Cerebellar cortex (tissue), 1 donor: ENCODE measurements at places on chromosomes 5 and 9.

DNA sequence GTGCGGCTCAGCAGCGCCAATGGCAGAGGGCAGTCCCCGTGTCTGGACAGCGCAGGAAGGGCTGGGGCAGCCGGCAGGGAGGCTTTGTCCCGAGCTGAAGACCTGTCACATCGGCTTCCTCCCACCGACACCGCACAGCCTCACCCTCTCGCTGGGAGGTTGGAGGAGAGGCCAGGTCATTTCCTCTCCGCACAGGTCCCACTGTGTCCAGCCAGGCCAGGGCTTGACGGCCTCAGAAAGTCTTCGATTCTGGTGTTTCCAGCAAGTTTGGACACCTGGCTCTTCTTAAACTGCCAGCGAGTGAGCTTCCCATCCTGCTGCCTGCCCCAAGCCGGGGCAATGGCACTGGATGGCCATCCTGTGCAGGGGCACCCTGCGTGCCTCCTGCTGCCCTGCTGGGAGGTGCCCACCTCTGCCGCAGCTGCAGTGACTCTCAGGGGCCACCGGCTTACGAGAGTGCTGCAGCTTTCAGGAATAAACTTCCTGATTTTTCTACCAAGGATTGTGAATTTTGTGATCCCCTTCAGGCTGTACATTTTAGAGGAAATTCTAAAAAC, 33.9 kb downstream of the AHRR start:
- DNase-seq: no peak

- no peak for DNase-seq
These were observed 52.5 kb upstream of the SEMA6A start for GRCh38 chr5:116626945-116627679.

GRCh38 chr9:129939431-129939830, 103.6 kb downstream of the FNBP1 start:
- DNase-seq: peak; percentile 88

DNA sequence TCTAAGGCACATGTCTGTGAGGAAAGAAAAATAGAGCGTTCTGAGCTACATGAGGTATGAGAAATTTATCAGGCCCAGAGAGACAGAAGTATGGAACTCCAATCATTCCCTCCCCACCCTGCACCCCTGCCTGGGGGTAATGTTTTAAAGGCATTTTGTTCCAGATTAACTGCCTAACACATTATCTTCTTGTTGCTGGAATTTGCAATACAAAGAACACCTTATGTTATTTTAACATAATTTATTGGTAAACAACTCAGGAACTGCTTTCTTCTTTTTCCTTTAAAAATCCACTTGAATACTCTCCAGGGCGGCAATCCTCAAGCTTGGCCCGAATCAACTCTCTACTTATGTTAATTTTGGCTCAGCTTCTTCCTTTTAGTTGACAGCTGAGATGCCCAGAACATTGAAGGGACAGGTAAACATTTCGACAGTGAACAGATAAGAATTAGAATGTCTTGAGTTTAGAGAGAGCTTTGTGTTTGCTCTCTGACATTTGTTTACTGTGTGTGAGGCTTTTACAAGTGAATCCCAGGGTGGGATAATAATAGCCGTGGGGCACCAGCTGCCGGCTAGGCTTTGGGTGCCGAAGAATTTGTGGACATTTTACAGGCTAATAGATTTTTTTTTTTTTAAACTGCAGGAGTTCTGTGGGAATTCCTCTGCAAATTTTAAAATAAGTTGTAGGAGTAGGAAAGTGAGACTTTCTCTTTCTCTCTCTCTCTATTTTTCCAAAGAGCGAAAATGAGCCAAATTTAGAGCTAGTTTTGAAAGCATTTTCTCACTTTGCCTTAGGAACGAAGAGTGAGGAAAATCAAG, 96.4 kb upstream of the TAF11L2 start:
- DNase-seq: no peak

GRCh38 chr9:95607507-95607906, 90.7 kb upstream of the PTCH1 start:
- DNase-seq: no peak

GRCh38 chr5:92409134-92409533, 1026.0 kb upstream of the ARRDC3 start:
- DNase-seq: no peak

DNA sequence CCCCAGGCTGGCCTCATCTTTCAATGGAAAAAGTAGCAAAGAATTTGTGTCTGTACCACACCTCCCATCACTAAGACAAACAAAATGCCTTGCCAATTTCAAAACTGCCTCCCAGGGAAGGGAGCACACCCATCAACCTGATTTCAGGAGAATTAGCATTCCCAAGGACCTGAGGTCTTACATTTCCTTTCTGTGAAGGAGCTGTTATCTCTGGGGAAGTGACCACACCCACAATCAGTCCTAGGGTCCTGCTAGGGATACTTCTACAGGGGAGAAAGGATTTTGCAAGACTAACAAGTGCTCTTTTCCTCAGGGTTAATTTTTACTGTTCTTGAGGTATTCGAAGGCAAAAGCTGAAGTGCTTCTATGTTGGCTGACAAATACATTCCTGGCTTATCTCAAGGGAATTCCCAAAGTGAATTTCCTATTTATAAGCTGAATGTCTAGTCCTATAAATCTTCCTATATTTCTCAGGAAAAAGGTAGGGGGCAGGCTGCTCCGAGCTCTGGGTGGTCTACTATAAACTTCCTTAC, 97.4 kb upstream of the ITGA1 start:
- DNase-seq: no peak

DNA sequence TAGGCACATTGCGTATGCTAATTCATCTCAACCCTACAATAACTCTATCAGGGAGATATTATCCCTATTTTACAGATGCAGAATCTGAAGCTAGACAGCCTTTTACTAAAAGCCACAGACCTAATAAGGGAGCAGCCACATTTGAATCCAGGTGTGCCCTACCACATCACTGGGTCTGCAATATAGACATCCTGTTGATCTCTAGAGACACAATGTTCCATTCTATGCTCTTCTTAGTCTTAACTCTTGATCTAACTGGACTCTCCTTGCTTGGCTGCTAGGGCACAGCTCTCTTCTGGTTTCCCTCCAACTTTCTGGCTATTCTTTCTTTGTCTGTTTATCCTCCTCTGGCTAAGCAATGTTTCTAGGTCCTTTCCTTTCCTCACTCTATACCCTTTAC, 1.4 kb upstream of the SPATA6L start:
- DNase-seq: no peak

DNA sequence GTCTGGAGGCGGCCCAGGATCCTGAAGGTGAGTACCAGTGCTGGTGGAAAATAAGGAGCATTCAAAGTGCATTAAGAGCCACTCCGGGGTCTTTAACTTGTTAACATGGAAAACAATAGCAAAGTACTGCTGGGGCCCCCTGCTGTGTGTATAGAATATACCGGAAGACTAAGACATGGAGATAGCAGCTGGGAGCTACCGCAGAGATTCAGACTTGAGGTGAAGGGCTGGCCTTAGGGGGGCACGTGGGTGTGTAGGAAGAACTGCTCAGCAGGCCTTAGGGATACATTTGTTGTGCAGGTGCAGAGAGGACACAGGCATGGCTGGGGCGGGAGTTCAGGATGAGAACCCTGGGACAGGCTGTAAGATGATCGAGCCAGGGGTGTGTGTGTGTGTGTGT, 1.2 kb upstream of the DMRT1 start:
- DNase-seq: no peak

DNA sequence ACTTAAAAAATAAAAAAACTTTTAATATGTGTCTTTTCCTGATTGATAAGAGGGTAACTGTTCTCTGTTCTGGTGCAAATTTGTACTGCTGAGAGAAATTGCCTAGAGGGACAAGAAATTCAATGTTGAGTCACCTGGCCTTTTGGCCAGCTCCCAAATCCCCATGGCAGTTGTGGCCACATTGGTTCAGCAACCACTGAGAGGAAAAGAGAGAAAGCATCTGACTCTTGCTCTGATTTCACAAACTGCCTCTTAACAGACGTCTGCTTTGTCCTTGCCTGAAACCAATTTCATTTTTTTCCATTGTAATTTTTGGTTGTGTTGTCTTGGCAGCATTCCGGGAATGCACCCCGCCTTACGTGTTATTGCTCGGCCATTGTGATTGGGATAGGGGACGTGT, 42.4 kb downstream of the NTRK2 start:
- peak; percentile 91 for DNase-seq
